ENCODE measurements at places on chromosomes 1 and 21.

GRCh38 chr1:235758931-235759330 lies 107.8 kb downstream of the LYST start:
- no peak for DNase-seq

- DNase-seq = no peak
These were observed 323.3 kb downstream of the KCTD3 start for GRCh38 chr1:215890438-215890837.

GRCh38 chr1:235736263-235736662 lies 86.7 kb upstream of the GNG4 start:
- no peak for DNase-seq

GRCh38 chr21:15986277-15986676 lies 256.5 kb downstream of the USP25 start:
- DNase-seq = no peak

- no peak for DNase-seq
These were observed at the start of gene GPA33 for GRCh38 chr1:167090314-167090942. Gene GPA33 (minus strand): TSS chr1:167090377. CDS start chr1:167090287, 90 bp downstream.

DNA sequence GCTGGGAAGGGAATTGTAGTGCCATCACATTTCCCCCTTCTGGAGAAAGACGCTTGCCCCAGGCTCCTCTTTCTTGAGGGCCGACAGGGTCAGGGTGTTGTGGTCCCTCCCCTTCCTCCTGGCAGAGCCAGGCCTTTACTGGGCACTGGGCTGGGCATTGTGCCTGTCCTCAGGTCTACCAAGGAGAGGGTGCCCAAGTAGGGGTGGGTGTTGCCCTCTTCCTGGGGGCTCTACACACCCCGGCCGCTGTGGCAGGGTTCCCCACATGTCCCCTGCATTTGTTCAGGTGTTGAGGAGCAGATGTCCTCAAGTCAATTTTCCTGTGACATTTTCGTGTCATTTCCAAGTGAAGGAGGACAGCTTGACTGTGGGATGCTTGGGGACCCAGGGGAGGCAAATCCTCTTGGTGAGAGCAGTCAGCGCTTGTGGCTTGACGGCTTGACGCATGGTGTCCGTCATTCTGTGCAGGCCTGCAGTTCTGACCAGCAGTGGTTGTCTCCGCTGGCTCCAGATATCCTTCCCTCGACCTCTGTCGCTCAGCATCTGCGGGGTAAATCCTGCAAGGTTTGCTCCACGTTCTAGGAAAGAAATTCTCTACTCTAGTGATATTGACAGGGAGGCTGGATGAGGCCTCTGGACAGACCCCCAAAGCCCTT lies 181.9 kb upstream of the VAMP3 start:
- no peak for DNase-seq

GRCh38 chr21:15199414-15200383 lies 134.9 kb upstream of the NRIP1 start:
- no peak for DNase-seq

GRCh38 chr1:154813300-154813816 lies 56.7 kb downstream of the KCNN3 start:
- no peak for DNase-seq

DNA sequence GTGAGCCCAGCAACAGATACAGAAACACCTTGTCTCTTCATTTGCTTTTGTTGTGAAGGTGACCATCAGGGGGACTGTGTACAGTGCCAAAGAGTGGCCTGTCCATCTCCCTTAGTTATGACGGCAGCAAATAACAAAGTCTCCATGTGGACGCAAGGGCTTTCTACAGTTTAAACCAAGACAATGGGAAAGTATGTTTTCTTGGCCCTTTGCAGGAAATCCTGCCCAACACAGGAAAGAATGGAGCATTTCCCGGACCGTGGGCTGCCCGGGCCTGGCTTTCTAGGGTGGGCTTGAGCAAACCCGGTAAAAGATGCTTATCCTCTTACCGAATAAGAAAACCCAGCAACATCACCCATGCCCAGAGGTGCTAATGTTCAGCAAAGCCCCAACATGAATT lies 87.3 kb downstream of the ZBTB18 start:
- no peak for DNase-seq

DNA sequence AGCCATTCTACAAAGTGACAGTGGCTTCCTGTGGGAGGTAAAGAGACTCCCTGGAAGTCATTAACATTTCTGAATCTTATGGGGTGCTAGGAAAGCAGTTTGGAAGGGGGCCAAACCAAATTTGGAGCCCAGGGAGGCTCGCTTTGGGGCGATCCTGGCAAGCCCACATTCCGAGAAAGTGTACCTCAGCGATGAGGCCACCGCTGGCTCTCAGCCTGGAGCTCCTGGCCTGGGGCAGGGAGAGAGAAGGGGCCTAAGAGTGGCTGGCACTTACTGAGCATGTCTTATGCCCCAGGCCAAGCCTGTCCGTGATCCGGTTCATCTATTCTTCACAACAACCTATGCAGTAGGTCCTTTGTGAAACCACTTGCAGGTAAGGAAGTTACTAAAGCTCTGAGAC lies 98.8 kb downstream of the CCDC185 start:
- no peak for DNase-seq

DNA sequence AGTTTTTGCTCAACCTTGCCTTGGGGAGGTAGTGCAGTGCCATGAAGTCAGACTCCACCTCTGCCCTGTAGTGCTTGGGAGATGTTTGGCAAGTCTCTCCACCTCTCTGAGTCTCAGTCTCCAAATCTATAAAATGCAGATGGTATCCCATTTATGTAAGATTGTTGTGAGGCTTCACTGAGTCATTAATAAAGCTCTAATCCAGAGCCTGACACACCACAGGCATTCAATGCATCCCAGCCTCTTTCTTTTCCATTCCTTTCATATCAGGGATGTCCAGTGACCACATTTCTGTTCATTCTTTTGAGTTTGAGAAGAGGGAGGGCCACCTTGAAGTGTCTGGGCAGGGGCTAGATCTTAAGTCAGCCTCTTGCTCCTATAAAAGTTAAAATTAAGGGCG lies 37.6 kb upstream of the LMO4 start:
- DNase-seq = no peak

DNA sequence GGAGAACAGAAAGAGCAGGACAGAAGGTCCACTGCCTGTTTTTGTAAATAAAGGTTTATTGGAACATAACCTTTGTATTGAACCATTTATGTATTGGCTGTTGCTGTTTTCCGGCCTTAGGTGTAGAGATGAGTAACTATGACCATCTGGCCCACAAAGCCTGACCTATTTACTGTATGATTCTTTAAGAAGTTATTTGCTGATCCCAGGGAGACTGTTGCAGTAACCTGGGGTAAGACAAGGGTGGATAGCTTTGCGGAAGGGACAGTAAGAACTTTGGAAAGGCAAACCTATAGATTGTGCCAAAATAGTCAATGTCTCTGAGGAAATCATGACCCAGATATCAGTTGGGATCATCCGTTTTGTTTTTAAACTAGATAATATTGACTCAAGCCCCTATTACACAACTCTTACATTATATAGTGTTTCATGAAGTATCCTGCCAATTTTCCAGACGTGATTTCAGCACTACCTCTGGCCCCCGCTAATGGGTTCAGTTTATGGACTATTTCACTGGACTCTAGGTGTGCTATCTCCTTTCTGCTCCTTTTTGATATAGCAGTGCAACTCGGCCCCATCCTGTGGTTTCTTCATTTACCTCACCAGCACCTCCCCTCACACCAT lies 20.8 kb upstream of the TLCD4 start:
- DNase-seq = no peak

DNA sequence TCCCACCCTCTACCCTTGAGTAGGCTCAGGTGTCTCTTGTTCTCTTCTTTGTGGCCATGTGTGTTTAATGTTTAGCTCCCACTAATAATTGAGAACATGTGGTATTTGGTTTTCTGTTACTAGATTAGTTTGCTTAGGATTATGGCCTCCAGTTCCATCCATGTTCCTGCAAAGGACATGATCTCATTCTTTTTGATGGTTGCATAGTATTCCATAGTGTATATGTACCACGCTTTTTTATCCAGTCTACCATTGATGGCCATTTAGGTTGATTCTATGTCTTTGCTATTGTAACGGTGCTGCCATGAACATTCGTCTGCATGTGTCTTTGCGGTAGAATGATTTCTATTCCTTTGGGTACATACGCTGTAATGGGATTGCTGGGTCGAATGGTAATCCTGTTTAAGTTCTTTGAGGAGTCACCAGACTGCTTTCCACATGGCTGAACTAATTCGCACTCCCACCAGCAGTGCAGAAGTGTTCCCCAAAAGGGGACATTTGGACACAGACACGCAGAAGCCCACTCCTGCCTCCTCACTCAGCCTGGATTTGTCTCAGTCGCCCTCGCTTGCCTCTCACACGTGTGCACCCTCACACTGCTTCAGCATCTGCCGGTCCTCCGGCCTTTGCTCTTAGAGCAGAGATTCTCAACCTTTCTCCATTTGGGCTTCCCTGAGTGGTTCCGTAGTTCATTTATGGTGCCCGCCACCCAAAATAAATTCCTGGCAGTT lies 3.7 kb downstream of the MX2 start:
- DNase-seq = no peak

DNA sequence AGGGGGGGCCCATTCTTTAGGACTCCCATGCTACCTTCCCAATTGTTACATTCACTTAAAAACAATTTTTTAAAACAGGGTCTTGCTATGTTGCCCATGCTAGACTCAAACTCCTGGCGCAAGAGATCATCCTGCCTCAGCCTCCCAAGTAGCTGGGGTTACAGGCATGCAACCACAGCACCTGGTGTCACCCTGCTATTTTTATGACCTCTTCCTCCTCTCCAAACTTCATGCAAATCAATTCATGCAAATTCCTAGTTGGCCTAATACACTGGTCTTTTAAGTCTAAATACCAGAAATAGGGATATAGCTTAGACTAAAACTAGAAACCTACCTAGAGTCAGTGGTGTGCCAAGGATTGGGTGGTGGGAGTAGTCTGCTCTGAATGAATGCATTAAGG lies 30.1 kb downstream of the CDKN2C start:
- no peak for DNase-seq

GRCh38 chr21:45267390-45267760 lies 20.3 kb downstream of the POFUT2 start:
- DNase-seq = no peak

DNA sequence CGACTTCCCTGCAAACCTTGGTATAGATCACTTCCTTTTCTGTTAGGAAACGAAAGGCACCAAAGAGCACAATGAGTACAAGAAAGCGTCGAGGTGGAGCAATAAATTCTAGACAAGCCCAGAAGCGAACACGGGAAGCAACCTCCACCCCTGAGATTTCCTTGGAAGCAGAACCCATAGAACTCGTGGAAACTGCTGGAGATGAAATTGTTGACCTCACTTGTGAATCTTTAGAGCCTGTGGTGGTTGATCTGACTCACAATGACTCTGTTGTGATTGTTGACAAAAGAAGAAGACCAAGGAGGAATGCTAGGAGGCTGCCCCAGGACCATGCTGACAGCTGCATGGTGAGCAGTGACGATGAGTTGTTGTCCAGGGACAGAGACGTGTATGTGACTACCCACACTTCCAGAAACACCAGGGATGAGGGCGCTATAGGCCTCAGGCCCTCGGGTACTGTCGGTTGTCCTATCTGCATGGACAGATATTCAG lies 18.5 kb downstream of the FAM89A start:
- no peak for DNase-seq

DNA sequence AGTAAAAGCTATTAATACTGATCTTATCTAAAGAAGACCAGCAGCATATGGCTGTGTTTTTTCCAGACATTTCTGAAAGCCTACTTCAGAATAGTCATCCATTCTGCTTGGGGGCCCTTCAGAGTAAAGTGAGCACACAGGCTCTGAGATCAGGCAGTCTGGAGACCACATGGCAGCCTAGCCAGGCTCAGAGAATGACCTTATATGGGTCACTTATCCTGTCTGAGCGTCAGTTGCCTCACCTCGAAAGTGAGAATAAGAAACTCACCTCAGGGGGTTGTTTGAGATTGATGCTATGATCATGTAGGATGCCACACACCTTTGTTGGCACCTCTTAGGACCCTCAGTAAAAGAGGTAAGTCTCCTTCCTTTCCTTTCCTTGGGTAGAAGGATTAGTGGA lies 270.4 kb downstream of the GRIK1 start:
- DNase-seq = peak; percentile 3

DNA sequence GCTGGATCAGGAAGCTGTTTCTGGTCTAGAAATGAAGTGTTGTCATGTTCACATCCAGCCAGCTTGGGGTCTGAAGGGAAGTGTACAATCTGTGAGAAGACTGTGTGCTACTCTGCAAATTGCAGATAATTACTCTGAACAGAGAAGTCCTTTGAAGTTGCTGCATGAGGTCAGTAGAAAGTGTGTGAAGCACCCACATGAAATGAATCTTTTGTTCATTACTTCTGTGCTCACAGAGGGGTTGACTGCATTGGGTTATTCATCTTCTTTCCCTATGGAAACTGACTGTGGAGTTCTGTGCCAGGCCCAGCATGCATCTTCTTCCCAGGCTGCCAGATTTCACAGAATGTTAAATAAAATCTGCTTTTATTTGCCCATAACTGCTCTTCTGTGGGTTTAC lies 47.1 kb downstream of the CTH start:
- no peak for DNase-seq

DNA sequence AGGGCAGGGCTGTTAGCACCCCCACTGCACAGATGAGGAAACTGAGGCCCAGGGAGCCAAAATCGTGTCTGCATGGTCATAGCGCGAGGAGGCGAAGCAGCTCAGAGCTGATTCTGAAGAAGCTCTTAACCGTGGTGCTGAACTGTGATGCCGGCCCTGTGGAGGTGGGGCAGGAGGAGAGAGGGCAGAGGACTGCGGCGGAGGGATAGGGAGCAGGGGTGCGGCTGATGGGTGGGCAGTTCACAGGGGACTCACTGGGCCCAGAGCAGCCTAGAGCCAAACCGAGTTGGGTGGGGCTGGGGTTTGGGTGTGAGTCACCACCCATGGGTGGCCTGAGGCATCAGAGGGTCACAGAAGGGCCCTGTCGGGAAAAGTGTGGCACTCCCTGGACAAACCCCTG lies 74.7 kb downstream of the RAP1GAP start:
- no peak for DNase-seq

GRCh38 chr1:40539338-40539737 lies 7.9 kb downstream of the ZNF684 start:
- no peak for DNase-seq

GRCh38 chr1:185393205-185393604 lies 76.2 kb upstream of the IVNS1ABP start:
- DNase-seq = no peak

GRCh38 chr1:3496916-3497315 lies 42.5 kb downstream of the ARHGEF16 start:
- no peak for DNase-seq

- DNase-seq = no peak
These were observed 1.4 kb downstream of the ATP5PO start for GRCh38 chr21:33914188-33914587.

DNA sequence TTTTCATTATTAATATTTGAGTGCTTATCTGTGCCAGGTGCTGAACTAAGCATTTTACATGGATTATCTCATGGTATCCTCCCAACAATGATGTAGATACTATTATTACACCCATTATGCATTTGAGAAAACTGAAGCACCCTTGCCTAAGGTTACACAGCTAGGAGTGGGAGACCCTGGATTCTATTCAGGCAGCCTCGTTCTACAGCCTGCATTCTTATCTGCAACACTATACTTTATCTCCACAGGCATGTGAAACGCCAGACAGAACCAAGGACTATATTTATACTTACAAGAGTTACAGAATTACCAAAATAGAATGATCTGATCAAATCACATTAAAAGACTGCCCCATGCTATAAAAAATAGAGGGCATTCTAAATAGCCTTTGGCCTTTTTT lies 22.4 kb downstream of the LPAR3 start:
- DNase-seq = no peak

Measured in HFF-Myc (cell line).